ENCODE measurements at places on chromosomes 13 and 19.

DNA sequence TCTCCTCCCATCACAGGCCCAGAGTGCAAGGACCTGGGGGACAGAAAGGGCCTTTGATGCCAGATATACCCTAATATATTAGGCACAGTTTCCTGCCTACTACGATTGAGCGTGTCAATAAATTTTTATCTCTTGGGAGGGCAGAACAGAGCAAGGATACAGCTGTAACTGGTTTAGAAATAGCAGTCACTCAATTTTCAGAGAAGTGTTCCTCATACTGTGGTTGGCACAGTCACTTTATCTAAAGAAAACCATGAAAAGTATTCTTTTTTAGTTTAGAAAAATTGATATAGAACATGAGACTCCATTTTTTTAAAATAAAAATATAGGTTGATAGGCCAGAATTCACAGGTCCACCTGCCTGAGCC lies 460 bp upstream of the ZNF155 start:
- no peak for DNase-seq

- DNase-seq: no peak
Observed at GRCh38 chr13:47673009-47673850, 327.8 kb downstream of the SUCLA2 start.

DNA sequence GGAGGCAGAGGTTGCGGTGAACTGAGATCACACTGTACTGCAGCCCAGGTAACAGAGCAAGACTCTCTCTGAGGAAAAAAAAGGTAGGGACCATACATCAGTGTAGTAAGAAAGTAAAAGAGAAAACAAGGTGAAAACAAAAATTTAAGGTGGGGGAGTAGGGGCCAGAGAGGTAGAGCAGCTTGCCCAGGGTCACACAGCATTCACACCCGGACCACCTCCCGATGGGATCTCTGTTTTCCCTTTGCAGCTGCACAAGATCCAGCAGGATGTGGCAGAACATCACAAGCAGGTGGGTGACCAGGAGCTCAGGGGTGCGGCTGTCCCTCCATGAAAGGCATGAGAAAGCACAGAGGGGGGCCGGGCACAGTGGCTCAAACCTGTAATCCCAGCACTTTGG lies 4.5 kb downstream of the TLE6 start:
- DNase-seq: no peak

DNA sequence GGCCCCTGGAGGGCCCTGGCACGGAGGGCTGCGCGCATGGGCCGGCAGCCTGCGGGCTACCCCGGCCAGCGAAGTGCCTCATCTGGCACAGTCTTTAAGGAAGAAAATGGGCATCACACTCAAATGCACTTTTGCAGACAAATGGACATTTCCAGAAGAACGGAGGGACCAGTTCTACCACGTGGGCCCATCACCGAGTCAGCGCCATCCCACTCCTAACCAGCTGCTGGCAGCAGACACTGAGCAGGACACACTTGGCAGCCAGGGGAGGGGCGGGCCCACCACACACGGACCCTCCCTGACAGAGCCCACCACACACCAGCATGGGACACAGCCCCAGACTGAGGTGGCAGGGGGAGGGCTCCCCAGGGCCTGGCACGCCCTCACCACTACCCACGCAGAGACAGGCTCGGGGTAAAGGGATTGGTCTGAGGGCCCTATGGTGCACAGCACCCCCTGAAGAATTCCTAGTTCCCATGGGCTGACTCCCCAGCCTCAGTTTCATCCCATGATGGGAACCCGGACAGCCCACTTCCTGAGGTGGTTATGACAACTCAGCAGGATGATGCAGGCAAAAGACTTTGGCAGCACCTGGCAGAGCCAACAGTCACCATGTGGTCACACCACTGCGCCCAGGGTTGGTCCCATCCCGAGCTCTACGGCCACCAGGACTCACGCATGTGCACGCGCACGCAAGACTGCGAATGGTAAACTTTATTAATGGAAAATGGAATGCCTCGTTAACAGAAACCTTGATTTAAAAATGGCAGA lies 18.7 kb upstream of the TINCR start:
- DNase-seq: no peak

DNA sequence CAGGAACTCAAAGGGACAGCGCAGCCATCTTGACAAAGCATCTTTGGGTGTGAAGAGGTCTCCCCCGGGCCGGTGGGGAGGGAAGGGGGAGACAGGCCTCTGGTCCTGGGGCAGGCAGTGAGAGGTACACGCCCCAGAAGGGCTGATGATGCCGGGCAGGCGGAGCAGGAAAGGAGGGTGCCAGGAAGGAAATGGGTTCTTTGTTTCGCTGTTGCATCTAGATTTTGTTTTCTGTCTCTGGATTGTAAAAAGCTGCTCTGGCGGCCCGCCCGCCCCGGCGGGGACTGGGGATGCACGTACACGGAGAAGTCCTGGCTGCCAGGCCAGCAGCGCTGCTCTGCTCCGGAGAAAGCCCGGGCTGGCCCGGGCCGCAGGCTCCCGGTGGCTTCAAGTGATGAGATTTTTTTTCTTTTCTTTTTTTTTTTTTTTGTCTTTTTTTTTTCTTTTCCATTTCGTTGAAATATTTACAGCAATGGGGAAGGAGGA lies 13.2 kb upstream of the ASF1B start:
- peak; percentile 61 for DNase-seq
